ENCODE measurements at places on chromosomes 16 and 17.

DNA sequence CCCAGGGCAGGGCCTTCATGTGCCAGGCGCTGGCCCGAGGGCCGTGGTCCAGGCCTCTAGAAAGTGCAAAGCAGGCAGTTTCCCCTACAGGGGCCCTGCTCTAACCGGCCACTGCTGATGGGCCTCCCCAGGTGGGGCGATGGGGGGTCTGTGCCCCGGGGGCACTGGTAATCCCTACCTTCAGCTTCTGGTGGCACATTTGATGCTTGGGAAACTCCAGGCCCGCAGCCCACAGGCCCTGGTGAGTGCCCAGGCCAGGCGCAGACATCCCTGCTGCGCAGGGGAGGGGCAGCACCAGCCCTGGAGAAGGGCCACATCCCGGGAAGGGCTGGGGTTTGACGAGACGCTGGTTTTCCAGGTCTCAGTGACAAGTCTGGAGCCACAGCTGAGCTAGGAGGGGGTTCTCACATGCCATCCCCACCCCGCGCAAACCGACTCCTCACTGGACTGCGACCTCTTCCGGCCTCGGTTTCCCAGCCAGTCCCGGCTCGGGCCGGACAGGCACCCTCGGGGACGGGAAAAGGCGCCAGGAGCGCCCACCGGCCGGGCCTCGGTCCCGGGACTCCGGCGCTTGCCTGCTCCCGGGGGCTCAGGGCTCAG lies 1.6 kb downstream of the DOC2B start:
- no peak for DNase-seq

GRCh38 chr16:77744141-77744540 lies 21.8 kb downstream of the NUDT7 start:
- no peak for DNase-seq

- DNase-seq = no peak
Observed at GRCh38 chr17:55405600-55405999, 16.0 kb downstream of the MMD start.

DNA sequence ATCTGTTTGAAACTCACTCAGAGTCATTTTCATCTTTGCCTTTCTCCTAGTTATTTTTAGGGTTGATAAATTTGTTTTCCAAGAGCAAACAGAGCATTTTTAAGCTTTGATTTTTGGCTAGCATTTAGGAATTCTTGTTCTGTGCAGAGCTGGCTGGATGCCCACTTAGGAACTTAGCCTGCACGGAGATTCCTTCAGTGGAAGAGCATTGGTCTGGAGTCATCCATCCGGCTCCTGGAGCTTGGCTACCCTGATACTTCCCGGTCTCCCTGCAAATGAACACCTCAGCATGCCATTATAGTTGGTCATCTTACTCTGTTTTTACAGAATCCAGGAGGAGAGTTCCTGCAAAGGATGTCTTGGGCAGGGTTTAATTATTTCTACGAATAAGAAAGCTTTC lies 57.1 kb downstream of the SPECC1 start:
- DNase-seq = no peak

DNA sequence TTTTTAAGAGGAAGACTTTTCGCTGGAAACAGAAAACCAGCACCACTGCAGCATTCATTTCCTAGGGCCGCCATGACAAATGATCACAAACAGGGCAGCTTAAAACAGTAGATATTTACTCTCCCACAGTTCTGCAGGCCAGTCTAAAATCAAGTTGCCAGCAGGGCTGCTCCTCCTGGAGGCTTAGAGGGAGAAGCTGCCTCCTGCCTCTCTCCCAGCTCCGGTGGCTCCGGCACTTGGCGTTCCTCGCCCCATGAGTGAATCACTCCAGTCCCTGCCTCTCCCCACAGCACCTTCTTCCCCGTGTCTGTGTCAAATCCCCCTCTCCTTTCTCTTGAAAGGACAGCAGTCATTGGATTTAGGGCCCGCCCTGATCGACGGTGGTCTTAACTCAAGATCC lies 72.1 kb downstream of the SOCS1 start:
- no peak for DNase-seq

GRCh38 chr16:30894540-30895368 lies 877 bp upstream of the BCL7C start:
- no peak for DNase-seq

DNA sequence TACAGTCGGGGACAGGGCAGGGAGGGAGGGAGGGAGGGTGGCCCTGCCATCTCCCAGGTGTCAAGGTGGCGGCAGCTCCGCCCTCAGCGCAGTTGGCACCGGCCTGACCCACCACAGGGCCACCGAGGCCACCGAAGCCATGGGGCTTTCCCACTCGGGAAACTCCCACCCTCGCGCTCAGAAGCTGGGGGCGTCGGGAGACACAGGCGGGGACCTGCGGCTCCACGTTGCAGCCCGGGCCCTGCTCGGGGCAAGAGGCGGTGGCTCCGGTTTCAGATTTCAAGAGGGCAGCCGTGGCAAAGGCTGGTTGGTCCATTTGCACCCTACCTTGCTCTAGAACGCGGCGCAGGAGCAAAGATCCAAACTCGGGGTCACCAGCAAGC lies 544 bp downstream of the CYB561 start:
- no peak for DNase-seq

DNA sequence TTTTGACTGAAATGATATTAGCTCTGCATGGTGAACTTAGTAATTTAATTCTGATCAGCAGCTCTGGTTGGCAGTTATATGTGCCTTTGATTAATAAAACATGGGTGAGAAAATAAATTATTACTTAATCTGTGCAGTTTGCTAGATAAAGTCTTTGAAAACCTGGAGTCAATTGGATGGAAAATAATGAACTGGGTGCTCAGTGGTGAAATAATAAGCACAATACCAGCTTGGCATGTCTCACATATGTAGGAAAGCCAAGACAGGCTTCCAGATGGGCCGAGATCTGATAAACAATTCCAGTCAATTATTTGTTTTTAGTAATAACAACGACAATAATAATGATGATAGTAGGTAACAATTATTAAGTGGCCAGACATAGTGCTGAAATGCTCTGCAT lies 326.7 kb downstream of the CDH13 start:
- DNase-seq = no peak

GRCh38 chr17:69503711-69504110 lies 89.2 kb downstream of the MAP2K6 start:
- no peak for DNase-seq

DNA sequence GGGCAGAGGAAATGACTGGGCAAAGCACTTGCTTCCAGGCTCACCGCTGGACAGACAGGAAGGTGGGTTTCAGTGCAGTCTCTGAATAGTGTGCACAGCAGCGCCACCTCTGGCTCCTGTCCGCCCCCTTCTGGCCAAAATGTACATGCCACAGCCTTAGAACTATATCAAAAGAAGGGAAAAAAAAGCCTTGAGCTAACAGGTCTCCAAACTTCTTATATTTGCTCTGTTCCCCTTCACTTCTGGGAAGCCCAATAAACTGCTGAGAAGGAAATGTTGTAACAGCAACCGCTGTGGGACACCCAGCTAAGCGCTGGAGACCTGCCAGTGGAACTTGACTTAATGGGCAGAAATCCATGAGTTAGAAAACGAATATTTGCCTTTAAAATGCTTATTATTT lies 17.5 kb downstream of the COG7 start:
- peak; percentile 48 for DNase-seq

DNA sequence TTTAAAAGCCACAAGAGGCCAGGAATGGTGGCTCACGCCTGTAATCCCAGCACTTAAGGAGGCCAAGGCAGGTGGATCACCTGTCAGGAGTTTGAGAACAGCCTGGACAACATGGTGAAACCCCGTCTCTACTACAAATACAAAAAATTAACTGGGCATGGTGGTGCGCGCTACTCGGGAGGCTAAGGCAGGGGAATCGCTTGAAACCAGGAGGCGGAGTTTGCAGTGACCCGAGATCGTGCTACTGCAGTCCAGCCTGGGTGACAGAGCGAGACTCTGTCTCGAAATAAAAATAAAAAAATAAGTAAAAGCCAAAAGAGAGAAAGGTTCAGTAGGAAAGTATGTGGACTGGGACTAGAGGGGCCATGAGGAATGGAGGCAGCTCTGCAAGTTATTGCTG lies 13.1 kb upstream of the ITGAL start:
- no peak for DNase-seq

DNA sequence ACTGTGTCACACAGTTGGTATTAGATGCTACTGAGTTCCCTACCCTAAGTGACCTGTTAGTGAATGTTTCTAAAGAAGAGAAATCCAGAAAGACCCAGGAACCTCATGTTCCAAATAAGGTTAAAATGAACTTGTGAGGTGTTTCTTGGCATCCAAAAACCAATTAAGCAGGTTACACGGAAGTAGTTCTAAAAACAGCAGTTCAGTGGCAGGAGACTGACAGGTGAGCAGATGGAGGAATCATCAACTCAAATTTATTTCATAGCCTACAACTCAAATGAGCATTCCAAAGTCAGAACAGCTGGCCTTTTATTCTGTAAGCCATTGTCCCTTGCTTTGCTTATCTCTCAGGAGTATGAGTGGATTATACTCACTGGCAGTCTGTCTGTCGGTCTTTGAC lies 188.3 kb downstream of the IRX3 start:
- DNase-seq = no peak

GRCh38 chr16:25013751-25014499 lies 1.2 kb downstream of the ARHGAP17 start:
- no peak for DNase-seq

DNA sequence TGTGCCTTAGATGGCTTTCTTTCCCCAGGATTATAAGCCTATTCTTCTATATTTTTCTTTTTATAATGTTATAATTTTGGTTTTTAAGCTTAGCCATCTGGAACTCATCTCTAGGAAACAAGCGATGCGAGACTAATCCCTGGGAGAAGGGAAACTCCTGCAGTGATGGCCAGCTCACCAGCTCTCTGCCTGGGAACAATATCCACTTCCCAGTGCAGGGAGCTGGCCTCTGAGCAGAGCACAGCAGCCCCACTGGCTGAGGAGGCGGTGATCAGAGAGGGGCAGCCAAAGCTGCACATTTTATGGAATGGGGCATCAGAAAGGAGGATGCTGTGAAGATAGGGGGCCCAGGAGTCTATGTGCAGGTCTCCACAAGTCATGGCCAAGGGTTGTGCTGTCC lies 183.3 kb downstream of the LGALS9B start:
- DNase-seq = no peak

- no peak for DNase-seq
Observed at GRCh38 chr17:63649813-63650212, 27.6 kb downstream of the MAP3K3 start.

GRCh38 chr17:76872874-76873221 lies 4.6 kb downstream of the MGAT5B start:
- DNase-seq = no peak

- no peak for DNase-seq
Observed at GRCh38 chr17:64470625-64471024, 21.7 kb downstream of the MILR1 start.

DNA sequence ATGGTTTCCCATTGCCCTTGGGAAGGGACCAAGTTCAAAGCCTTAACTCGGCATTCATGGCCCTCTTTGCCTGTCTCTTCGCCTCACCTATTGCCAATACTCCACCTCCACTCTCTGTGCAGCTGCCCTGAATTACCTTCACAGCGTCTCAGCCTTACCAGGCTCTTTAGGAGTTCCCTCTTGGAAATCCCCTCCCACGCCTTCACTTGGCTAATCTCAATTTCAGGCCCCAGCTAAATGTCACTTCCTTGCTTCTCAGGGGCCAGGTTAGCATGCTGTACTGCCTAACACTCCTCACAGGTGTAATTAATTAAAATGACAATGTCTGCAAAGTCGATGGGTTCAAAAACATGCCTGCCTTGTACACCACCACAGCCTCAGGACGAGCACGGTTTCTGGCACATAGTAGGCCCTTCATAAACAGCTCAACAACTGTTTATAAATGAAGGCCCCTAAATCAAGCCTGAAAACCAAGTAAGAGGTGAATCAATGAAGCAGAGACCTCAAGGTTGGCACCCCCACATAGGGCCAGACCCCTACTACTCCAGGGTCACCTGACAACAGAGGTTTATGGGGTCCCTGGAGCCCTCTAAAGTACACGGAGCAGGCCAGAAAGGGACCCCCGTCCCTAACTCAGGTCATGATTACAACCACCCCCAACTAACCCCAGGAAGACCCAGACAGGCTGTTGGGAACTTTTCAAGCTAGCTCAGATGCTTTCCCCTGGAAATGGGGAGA lies 11.2 kb upstream of the EEF2K start:
- DNase-seq = no peak

GRCh38 chr17:50558091-50558490 lies 2.4 kb upstream of the CACNA1G start:
- no peak for DNase-seq

GRCh38 chr17:60269417-60269816 lies 119.6 kb downstream of the CA4 start:
- no peak for DNase-seq

- no peak for DNase-seq
Observed at GRCh38 chr16:69095193-69095592, 10.3 kb upstream of the HAS3 start.

DNA sequence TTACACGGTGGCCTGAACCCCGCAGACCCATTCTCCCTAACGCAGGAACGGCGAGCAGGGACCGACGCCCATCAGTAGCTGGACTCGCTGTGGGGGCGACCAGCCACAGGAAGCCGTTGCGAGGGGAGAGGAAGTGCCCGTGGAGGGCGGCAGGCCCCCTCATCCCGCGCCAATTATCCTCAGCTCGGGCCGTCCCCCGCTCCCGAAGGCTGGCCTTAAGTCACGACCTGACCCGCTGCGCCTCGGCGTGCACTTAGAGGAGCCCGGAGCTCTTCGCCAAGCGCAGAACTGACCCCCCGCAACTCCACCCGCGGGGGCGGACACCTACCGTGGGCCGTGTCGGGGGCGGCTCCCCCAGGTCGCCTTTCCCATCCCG lies 401 bp downstream of the ARL16 start:
- DNase-seq = no peak

- peak; percentile 51 for DNase-seq
Observed at GRCh38 chr16:50297301-50298074, 31.1 kb downstream of the ADCY7 start.

GRCh38 chr17:70060415-70060814 lies 14.6 kb upstream of the KCNJ16 start:
- DNase-seq = peak; percentile 74

- no peak for DNase-seq
Observed at GRCh38 chr17:4515501-4515900, 16.8 kb downstream of the SPNS2 start.

DNA sequence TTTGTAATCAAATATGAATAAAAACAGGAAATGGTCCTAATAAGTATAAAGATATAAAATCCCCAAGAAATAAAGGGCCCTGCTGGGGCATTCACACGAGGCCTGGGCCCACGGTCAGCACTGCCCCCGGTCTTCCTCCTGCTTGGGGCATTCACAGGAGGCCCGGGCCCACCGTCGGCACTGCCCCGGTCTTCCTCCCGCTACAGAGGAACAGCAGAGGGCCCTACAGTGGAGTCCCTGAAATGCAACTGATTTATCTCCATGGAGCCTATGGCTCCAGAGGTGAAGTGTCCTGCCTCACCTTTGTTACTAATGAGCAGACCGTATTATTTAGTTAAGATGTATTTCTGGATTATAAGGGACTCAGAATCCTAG lies 46.5 kb downstream of the MAP1LC3B start:
- DNase-seq = no peak

GRCh38 chr16:54126907-54127306 lies 159.7 kb downstream of the IRX3 start:
- DNase-seq = no peak

DNA sequence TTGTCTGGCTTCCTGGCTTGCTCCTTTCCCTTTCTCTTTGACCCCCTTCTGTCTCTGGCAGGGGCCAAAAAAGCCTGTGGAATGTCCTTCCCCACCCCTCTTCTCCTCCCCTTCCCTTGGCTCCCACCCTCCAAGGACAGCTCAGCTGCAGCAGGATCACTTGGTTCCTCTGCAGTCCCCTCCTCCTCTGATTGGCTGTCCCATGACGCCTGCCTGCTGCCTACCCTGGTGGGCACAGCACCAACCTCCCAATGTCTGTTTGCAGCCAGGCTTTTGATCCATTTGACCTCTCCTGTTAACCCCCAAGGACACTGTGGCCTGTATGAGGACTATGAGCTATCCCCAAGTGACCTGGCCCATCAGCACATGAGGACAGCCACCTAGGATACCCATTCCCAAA lies 14.8 kb upstream of the MTMR4 start:
- DNase-seq = no peak

All from NCI-H2171 (cell line).